Esophagus muscularis mucosa (tissue), 4 donors: ENCODE measurements at places on chromosomes 3 and 15.

DNA sequence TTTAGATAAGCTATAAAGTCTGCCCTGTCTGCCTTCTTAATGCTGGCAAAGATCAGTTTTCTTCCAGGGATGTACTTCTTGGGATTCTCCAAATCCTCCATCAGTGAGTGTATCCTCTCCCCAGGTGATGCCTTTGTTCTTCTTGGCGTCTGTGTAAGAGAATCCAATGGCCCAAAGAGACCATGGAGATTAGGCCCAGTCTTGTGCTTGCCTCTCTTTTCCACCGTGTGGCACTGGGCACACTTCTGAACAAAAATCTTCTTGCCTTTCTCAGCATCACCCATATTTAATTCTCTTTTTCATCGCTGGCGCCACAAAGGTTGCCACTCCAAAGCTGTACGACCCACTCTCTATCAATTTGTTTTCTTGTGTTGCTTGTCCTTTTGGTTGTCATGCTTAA lies 32.2 kb upstream of the TAMM41 start:
- no peak for DNase-seq

DNA sequence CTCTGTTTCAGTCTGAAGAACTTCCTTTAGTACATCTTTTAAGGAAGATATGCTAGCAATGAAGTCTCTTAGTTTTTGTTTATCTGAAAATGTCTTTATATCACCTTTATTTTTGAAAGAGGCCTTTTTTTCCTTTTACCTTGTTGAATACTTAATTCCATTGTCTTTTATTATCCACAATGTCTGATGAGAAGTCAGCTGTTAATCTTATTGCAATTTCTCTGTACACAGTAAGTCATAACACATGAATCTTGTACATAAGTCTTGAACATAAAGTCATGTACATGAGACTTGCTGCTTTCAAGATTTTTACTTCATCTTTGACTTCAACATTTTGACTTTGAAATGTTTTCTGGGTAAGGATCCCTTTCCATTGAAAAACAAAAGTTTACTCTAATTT lies 424.3 kb upstream of the ATP10A start:
- no peak for DNase-seq

GRCh38 chr3:183775781-183776180 lies 49.6 kb downstream of the MAP6D1 start:
- no peak for DNase-seq

DNA sequence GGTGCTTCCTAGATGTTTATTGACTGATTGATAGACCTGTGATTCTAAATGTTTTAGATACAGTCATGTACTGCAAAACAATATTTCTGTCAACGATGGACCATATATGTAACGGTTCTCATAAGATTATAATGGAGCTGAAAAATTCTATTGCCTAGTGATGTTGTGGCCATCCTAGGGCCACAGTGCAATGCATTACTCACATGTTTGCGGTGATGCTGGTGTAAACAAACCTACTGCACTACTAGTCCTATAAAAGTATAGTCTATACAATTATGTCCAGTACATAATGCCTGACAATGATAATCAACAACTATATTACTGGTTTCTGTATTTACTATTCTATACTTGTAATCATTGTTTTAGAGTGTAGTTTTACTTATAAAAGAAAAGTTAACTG lies 46.8 kb downstream of the CHST2 start:
- no peak for DNase-seq

GRCh38 chr3:117367861-117368260 lies 658.3 kb downstream of the TUSC7 start:
- no peak for DNase-seq

DNA sequence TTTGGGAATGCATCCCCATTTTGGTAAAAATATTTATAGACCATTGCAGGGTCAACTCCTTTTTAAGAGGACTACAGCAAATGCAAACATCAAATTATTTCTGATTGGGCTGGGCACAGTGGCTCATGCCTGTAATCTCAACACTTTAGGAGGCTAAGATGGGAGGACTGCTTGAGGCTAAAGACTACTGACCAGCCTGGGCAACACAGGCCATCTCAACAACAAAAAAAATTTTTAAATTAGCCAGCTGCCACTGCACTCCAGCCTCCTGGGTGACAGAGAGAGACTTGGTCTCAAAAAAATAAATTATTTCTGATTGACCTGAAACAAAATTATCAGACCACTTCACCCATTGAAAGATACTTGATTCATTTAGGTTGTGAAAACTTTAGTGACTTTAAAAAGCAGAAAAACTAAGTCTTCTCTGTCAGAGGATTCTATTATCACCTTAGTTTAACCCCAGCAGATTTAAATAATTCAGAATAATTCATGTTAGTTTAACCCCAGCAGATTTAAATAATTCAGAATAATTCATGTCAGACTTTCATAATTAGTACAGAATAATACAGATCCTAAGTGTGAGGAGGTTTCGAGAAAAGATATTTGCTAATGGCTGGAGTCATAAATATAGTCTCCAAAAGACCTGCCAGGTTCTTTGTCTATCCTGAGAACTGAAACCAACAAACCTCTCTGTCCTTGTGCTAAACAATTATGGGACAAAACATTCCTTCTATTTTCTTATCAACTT lies 183.6 kb upstream of the STT3B start:
- no peak for DNase-seq
